SK-N-SH (cell line): ENCODE measurements at places on chromosomes 11 and 22. TPM values are rescaled to one million over a fixed set of nuclear protein-coding genes. Genes with fewer than 3 reads are reported as not detected.

FOLR1 gene
- 0.26 TPM in 1 of 2 replicates, not detected in the other for polyA plus RNA-seq

PANX2 gene
- polyA plus RNA-seq, result 1.3 and 2.4 TPM in 2 replicates

MYO18B gene
- polyA plus RNA-seq, result 0.05 and 0.10 TPM in 2 replicates

CXCR5 gene
- polyA plus RNA-seq, result 0.02 TPM in 1 of 2 replicates, not detected in the other

CABP7 gene
- polyA plus RNA-seq, result 0.72 and 0.73 TPM in 2 replicates

ASCL2 gene
- not detected in 2 replicates for polyA plus RNA-seq

MOGAT2 gene
- 0.03 TPM in 1 of 2 replicates, not detected in the other for polyA plus RNA-seq

RBM14 gene
- polyA plus RNA-seq, result 17.6 and 19.8 TPM in 2 replicates

CATSPERZ gene
- polyA plus RNA-seq, result 0.54 and 0.67 TPM in 2 replicates

C11orf87 gene
- polyA plus RNA-seq, result 0.36 and 0.49 TPM in 2 replicates

SPDYC gene
- polyA plus RNA-seq, result not detected in 2 replicates

INPPL1 gene
- polyA plus RNA-seq, result 123 and 138 TPM in 2 replicates

MCHR1 gene
- 0.33 and 0.55 TPM in 2 replicates for polyA plus RNA-seq

FGF4 gene
- polyA plus RNA-seq, result not detected in 2 replicates

SLC15A3 gene
- 0.13 TPM in 1 of 2 replicates, not detected in the other for polyA plus RNA-seq
